ENCODE measurements at places on chromosomes 16 and 17. TPM values are rescaled to one million over a fixed set of nuclear protein-coding genes. Genes with fewer than 3 reads are reported as not detected.

GRCh38 chr16:84193480-84193879 is 2.5 kb downstream of the ADAD2 start:
- no peak for DNase-seq

CCL5 gene
- 0.92 TPM for polyA plus RNA-seq

DNA sequence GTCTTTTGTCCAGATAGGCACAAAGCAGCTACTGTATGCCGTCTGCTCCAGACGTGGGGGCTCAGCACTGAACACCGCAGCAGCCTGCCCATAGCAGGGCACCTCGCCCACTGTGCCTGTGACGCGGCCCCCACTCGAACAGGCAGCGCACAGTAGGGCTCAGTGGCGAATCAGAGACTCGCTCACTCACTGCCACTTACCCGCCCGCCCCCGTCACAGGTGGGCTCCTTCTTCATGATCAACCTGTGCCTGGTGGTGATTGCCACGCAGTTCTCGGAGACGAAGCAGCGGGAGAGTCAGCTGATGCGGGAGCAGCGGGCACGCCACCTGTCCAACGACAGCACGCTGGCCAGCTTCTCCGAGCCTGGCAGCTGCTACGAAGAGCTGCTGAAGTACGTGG is 23.6 kb downstream of the TPSG1 start:
- no peak for DNase-seq

MYH3 gene
- polyA plus RNA-seq = 17,402 TPM

Data from muscle of arm (tissue), 14 donors.